Renal cortical epithelial cell (primary cell): ENCODE measurements at places on chromosomes 16 and 17.

DNA sequence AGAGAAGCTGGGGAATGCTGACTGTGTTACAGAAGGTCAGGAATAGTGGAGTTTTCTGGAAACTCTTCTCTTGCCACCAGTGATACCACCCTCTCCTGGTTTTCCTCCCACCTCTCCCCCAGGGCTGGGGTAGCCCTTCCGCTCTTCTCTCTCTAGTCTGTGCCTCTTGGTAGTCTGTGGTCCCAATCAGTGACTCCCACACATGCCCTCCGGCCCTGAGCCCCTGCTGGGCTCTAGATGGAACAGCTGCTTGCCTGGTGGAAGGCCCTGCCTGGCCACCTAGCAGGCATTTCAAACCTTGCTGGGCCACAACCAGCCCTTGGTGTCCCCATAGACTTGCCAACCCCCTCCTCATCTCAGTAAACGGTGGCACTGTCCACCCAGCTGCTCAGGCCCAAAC, 15.2 kb upstream of the MTSS2 start:
- DNase-seq = no peak

- DNase-seq = no peak
Measured at GRCh38 chr16:30485818-30486436, 13.4 kb downstream of the ITGAL start.

DNA sequence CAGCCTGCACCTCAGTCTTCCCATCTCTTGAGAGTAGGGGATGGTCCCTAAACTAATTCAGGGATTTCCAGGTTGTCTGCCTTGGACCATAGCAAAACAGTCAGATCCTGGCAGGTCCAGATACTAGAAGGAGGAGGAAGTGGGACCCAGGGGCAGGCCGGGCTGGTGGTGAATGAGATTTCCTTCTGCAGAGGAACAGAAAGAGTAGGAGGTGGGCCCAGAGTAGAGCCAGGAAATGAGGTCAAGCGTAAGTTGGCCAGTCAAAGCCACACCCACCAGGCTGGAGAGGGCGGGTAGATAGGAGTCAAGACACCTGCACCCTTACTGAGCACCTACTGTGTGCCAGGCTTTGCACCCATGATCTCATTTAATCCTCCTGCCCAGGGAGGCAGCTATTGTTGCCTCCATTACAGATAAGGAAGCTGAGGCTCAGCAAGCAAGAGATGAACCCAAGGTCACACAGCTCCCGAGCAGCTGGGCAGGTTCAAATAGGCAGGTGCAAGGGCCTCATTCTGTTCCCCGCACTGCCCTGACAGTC, 2.6 kb downstream of the CDH5 start:
- no peak for DNase-seq

- no peak for DNase-seq
Measured at GRCh38 chr17:43475494-43476089, 8.2 kb upstream of the DHX8 start.

DNA sequence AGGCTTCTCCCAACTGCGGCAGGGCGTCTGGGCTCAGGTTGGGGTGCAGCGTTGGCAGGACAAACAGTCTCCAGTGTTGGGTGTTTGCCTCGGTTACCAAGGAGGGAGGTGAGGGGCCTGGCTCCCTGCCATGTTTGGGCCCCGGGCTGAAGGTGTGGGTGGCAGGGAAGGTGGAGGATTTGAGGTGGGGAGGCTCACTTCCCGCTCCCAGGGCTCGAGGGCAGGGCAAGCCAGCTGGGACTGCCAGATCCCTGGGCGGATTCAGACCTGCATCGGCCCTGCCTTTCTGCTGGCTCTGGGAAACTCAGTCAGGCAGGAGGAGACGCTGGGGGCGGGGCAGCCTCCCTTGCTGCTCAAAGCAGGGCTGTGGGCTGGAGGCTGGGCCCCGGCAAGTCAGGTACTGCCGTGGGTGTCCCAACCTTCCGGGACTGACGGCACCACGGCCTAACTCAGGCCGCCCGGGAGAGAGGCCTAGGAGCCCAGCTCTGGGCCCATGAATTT, 31.3 kb upstream of the KRT17 start:
- peak; percentile 92 for DNase-seq

DNA sequence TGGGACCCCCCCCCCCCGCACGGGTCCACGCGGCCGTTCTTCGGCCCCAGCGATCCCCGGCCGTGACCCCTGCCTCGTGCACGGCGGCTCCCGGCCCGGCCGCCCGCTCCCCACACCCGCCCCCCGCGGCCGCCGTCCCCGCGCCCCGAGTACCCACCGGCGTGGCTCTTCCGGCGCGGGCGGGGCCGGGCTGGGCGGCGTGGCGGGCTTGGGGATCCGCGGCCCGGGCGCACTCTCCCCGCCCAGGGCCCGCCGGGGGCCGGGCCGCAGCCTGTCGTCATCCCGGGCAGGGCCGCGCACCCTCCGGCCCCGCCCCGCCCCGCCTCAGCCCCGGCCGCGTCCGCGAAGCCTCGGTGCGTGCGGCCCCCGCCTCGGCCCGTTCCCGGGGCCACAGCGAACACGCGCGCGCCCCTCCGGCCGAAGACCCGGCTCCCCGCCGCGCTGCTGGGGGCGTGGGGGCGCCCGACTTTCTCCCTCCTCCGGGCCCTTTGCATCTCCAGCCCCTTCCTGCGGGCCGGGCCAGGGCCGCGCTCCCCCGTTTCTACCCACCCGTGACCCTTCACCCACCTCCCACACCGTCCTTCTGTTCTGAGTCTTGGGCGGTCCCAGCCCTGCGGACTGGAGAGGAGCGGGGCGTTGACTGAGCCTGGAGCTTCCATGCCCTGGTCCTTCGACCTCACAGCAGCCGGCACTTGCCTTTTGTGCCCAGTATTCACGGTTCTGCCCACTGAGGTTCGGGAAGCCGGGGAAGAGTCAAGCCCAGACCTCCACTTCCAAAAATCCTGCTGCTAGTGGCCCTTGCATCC, 840 bp downstream of the MYO1C start:
- no peak for DNase-seq

DNA sequence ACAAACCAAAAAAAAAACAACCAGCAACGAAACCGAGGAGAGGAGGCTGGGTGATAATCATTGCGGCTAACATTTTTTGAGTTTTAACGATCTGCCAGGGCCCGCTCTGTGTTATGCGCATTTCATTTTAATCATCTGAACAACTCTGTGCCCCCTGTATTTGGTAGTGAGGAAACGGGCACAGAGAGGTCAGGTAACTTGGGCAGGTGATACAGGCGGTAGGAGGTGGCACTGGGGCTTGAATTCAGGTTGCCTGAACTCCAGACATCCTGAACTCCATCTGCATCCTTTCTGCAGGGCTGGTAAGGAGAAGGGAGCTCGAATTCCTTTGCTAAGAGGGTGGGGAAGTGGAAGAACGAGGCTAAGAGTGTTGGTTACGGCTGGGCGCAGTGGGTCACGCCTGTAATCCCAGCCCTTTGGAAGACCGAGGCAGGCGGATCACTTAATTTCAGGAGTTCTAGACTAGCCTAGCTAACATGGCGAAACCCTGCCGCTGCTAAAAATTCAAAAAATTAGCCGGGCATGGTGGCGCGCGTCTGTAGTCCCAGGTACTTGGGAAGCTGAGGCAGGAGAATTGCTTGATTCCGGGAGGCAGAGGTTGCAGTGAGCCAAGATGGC, 1.1 kb downstream of the CLUAP1 start:
- DNase-seq = no peak

- DNase-seq = no peak
Measured at GRCh38 chr17:512926-513325, 160.3 kb upstream of the RPH3AL start.

GRCh38 chr16:58148526-58148925, 19.3 kb upstream of the CFAP20 start:
- no peak for DNase-seq

GRCh38 chr16:67641779-67642708, 2.9 kb upstream of the CARMIL2 start:
- no peak for DNase-seq

- peak; percentile 84 for DNase-seq
Measured at GRCh38 chr16:21103941-21104860, 46.4 kb downstream of the DNAH3 start.

DNA sequence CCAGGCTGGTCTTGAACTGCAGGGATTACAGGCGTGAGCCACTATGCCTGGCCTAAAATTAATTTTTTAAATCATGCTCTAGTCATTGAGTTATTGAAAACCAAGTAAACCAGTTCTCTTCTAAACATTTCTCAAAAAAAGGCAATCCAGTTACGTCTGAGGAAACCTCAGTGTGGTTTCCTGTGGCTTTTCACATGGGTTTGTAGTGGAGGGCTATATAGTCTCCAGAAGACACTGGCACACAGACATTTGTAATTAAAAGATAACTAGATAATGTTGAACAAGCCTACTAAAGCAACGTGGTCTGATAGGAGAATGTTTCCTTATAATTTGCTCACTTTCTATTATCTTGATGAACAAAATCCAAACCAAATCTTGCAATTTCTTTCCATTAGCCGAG, 5.2 kb upstream of the TOB1 start:
- no peak for DNase-seq

DNA sequence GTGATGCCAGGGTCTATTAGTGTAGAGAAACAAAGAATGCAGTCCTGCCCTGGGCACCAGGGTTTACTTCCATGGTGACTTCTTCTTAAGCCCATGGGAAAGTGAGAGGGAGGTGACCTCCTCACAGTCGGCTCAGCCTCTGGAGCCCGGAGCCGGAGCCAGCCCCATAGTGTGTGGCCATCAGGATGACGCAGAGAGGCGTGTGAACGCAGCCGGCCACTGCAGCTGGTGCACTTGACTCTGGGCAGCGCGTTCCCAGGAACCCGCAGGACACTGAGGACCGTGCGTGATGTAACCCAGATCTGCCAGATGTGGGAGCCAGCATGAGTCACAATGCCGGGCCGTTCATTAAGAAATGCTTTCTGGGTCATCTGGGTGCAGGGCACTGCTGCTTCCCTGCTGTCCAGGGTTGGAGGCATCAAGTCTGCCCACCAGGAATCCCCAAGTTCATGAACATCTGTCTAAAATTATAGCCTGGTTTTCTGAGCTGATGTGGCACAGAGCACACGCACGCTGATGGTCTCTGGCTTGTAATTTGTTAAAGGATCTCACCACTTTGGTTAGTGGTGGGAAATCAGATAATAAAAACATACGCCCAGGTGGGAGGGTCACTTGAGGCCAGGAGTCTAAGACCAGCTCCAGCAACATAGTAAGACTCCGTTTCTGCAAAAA, 114.1 kb downstream of the PITPNC1 start:
- peak; percentile 91 for DNase-seq

DNA sequence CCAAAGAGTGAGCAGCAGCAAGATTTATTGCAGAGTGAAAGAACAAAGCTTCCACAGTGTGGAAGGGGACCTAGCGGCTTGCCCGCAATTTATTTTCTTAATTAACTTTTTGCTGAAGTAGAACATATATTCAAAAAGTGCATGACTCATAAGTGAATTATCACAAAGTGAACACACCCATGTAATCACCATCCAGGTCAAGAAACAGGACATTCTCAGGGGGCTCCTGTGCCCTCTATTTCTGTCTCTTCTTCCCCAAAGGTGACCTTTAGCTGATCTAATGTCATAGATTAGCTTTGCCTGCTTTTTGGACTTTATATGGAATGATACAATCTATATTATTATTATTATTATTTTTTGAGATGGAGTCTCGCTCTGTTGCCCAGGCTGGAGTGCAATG, 19.9 kb downstream of the ERAL1 start:
- DNase-seq = no peak

DNA sequence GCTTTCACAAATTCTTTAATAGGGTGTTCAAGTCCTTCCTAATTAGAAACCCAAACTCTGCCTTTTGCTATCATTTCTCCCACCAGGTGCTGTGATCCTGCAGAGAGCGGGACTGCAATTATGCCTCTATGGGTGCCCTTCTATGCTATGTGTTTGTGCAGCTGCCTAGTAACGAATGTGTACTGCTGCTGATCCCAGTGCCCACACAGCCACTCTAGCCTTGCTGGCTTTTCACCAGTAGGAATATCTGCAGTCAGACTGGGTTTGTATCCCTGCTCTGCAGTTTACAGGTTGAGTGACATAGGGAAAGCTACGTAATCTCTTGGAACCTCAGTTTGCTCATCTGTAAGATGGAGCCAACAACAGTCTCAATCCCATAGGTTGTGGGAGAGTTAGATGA, 179.6 kb upstream of the IRX3 start:
- no peak for DNase-seq

DNA sequence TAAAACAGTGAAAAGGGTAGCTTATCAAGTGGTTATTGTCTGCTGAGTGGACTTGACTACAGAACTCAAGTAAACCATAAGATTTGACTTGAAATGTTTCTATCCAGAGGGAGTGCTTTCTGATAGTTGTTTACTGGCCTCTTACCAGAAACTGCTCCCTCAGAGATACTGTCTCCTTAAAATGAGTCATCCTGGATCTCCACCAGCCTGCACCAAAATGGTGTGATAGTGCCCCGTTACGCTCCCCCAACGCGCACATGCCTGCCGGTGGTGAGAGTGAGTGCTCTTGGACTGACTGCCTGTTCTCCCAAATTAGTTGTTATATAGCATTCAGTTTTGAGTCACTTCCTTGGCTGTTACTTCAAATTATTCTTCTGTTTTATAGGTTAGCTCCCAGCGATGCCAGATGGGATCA, 22.9 kb downstream of the PRCD start:
- no peak for DNase-seq

- no peak for DNase-seq
Measured at GRCh38 chr16:64017796-64018195, 1104.1 kb downstream of the CDH11 start.

- DNase-seq = no peak
Measured at GRCh38 chr16:27118526-27118925, 51.8 kb downstream of the C16orf82 start.

- no peak for DNase-seq
Measured at GRCh38 chr17:1083451-1084187, 86.7 kb downstream of the TIMM22 start.

DNA sequence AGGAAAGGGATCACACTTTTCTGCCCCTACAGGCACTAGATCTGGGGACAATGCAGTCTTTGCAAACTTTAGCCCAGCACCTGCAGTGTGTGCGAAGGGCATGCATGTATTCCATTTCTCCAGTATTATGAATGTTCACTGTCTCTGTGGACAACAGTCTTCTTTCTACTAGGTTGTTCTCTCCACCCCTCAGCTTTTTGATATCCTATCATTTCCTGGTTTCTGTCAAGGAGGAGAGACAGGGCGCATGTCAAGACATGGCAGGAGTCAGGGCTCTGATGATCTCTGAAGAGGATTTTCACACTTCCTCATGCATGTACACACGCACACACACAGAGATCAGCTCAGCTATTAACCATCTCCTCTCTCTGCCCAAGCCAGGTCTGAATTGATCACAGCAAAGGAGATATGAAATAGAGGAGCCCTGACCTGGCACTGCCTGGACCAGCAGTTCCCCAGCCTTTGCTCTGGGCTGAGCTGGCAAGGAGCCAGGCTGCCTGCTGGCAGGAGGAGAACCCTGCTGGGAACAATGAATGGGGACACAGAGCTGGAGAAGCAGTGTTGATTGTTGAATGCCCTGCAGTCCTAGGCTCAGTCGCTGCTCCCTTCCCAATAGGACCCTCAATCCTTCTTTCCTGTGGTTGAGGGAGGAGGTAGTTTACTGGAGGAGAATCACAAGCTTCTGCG, 2.6 kb downstream of the GPR179 start:
- peak; percentile 26 for DNase-seq
